Urinary bladder (tissue), 4 donors: ENCODE measurements at places on chromosomes 7 and 10.

GRCh38 chr7:123999703-124000102 lies 33.2 kb downstream of the TMEM229A start:
- DNase-seq: no peak

DNA sequence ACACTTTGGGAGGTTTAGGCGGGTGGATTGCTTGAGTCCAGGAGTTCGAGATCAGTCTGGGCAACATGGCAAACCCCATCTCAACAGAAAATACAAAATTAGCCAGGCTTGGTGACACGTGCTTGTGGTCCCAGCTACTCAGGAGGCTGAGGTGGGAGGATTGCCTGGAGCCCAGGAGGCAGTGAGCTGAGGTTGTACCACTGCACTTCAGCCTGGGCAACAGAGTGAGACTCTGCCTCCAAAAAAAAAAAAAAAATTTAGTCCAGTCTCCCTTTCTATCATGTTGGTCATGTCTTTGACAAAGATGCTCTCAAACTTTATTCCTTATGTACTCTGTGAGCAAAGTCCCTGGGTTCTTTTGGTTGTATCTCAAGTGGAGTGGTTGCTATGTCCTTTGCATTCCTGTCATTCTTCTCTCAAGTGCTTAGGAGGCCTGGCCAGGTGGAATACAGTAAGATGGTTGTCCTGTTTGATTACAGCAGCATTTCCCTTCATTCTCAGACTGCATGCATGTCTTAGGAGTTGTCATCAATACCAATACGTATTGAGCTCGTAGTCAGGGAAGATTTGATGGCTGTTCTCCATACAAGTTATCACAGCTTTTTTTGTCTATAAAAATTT lies 85.7 kb downstream of the MMRN2 start:
- no peak for DNase-seq

DNA sequence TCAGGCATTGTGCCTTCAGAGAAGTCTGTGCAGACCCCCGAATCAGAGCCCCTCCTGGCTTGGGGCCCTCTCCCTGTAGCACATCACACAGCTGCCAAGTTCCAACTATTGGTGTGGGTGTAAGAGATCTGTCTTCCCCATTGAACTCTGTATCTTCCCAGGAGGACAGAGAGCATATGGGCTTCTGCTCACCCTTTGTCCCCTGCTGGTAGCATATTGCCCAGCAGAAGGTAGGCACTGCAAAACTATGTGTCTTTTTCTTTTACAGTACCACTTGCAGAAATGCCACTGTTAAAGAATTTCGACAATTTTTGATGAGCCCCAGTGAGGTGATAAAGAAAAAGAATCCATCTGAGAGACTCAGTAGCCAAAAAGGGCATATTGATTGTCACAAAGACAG lies 59.6 kb downstream of the NPY start:
- DNase-seq: no peak

GRCh38 chr7:34036051-34036920 lies 130.9 kb downstream of the BMPER start:
- DNase-seq: no peak

DNA sequence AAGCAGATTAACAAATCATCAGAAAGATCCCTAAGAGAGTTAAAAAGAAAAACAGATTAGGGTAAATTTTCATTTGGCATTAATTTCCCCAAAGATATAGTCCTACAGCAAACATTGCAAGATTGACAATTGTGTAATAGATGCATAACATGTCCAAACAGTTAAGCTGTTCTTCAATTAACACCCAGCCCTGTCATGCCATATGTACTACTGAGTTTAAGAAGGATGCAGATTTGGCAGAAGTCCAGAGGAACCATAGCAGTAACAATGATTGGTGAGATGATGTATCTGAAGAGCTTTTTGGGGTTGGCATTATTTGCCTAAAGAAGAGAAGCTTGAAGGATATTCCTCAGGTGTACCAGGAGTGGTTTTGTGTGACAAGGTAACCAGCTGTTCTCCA lies 287.6 kb downstream of the LRMDA start:
- DNase-seq: no peak

DNA sequence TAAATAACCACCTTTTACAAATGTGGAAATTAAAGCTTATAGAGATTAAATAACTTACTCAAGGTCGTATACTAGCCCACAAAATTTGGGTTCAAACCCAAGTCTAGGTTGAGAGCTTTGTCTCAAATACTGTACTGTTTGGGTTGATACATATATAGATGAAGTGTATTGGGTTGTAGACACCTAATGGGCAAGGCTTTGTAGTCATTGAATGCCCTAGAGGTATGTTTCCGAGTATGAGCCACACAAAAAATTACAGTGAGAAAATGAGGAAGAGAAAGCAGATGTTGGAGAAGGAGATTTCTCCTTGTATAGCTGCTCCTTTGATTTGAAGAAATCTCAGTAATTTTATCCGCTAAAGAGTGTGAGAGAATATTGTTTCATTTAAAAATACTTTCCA lies 60.6 kb downstream of the C1GALT1 start:
- DNase-seq: no peak

DNA sequence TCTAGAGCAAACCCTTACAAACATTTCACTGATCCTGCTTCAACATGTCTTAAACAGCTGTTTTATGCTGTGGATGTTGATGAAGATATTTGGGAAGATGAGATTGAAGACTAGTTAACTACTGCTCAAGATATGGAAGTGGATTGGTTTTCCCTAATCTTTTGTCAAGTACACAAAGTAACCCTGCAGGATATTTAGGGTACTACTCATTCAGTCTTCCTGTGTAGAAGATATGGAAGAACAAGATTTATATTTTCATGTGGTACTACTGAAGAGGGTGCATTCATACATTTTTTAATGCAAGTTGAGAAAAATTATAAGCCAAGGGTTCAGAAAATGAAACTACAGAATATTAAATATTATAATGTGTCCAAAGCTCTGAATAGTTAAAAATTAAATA lies 18.3 kb upstream of the TMEM140 start:
- no peak for DNase-seq

- no peak for DNase-seq
Measured at GRCh38 chr7:11831736-11832495, at the start of gene THSD7A. THSD7A (minus strand) TSS chr7:11832198; CDS start chr7:11831946, 252 bp downstream.

- DNase-seq: no peak
Measured at GRCh38 chr7:36802459-36803135, 78.3 kb upstream of the AOAH start.

GRCh38 chr10:83538047-83538446 lies 601.3 kb upstream of the GHITM start:
- DNase-seq: no peak

GRCh38 chr10:1523221-1523620 lies 214.1 kb downstream of the ADARB2 start:
- no peak for DNase-seq

- no peak for DNase-seq
Measured at GRCh38 chr7:38283809-38284208, 10.4 kb upstream of the TARP start.
